ENCODE measurements at places on chromosomes 13 and 19. TPM values are rescaled to one million over a fixed set of nuclear protein-coding genes. Genes with fewer than 3 reads are reported as not detected.

PLEKHG2 gene
- 21.1 TPM for total RNA-seq

- no peak overlapping the region for H3K27ac ChIP-seq
- H3K36me3 ChIP-seq, result no peaks in the 10 kb centered on the region
- H3K4me3 ChIP-seq, result no peak overlapping the region
- no peak for DNase-seq
- no peaks in the 10 kb centered on the region for H3K4me1 ChIP-seq
Measured at GRCh38 chr13:52879950-52880741, 31.7 kb upstream of the PCDH8 start.

- H3K4me3 ChIP-seq, result no peak overlapping the region
- H3K36me3 ChIP-seq, result no peaks in the 10 kb centered on the region
- no peaks in the 10 kb centered on the region for H3K4me1 ChIP-seq
- no peak for DNase-seq
- H3K27ac ChIP-seq, result no peak overlapping the region
Measured at GRCh38 chr13:52921194-52921593, 72.8 kb upstream of the PCDH8 start.

- no peaks in the 10 kb centered on the region for H3K36me3 ChIP-seq
- H3K4me1 ChIP-seq, result peaks cover 1% of the 10 kb centered on the region
- H3K27ac ChIP-seq, result no peak overlapping the region
- no peak for DNase-seq
- H3K4me3 ChIP-seq, result no peak overlapping the region
- no peaks in the 10 kb centered on the region for H3K27me3 ChIP-seq
Measured at GRCh38 chr19:31668921-31669320, 319.7 kb upstream of the TSHZ3 start.

- H3K36me3 ChIP-seq, result no peaks in the 10 kb centered on the region
- no peak overlapping the region for H3K27ac ChIP-seq
- DNase-seq, result no peak
- H3K4me1 ChIP-seq, result no peaks in the 10 kb centered on the region
- no peaks in the 10 kb centered on the region for H3K27me3 ChIP-seq
- no peak overlapping the region for H3K4me3 ChIP-seq
Measured at GRCh38 chr19:3844596-3844995, 24.2 kb downstream of the ZFR2 start.

Data from prostate gland (tissue), 2 donors.